ENCODE measurements at places on chromosomes 11 and 22.

DNA sequence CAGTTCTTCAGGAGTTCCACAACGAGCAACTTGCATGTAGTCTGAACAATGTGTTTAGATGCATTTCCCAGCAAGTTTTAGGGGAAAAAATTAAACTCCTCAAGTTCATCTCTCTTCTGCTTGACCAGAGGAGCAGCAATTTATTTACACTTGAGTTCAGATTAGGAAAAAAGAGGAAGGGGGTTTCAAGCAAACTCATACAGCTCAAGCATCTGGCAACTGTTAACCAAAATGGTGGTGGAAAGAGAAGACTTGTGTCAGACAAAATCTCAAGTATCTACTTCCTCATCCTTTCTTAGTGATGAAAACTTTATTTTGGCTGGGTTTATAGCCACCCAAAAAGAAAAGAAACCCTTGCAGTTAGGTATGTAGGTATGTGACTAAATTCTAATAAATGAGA, 29.1 kb upstream of the PICALM start:
- no peak for DNase-seq

- peak; percentile 63 for DNase-seq
Observed at GRCh38 chr11:9972989-9973388, 309.1 kb downstream of the SWAP70 start.

DNA sequence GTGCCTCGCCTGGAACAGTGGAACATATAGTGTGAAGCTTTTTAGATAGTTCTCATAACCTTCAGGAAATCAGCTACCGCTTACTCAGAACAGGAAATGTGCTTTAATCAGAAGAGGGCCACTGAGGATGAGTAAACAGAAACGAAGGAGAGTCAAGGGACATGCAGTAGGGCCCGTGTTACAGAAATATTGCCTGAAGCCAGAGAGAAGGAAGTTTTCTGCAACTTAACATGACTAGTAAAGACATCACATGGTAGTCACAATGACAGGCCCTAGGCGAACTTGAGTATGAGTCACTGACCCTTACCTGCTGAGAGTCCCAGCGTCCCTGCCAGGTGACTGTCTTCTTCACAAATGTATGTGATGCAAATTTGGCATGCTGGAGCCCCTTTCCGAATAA, 39.4 kb downstream of the CARD18 start:
- peak; percentile 2 for DNase-seq

- DNase-seq = no peak
Observed at GRCh38 chr11:106763501-106763900, 254.8 kb downstream of the GUCY1A2 start.

DNA sequence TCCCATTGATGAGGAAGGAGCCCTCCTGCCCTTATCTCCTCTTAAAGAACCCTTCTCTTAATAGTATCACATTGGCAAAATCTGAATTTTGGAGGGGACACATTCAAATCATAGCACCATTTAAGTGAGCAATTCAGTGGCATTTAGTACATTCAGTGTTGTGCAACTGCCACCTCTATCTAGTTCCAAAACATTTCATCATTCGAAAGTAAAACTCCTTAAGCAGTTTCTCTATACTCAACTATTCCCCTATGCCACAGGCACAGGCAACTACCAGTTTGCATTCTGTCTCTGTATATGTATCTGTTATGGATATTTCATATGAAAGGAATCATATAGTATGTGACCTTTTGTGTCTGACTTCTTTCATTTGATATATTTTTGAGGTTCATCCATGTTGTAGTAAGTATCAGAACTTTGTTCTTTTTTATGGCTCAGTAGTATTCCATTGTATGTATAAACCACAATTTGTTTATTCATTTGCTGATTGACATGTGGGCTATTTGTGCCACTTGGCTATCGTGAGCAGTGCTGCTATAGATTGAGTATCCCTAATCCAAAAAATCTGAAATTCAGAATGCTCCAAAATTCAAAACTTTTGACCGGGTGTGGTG, 22.9 kb downstream of the FAR1 start:
- DNase-seq = no peak

DNA sequence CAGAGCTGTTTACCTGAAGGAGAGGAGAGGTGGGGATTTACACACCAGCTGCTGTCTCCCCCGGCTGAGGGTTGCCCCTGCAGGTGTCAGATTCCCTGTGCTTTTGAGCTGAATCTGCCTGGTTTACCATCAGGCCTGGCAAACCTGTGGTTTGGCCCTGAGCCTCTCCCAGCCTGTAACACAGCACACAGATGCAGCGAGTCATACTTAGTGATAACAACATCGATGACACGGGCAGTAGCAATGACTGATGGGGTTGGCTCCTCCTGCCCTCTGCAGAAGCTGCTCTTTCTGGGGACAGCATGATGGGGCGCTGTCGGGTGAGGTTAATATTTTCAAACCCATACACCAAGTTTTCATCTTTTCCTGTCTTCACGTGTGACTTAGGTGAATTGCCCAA, 380.0 kb upstream of the B3GAT1 start:
- DNase-seq = no peak

GRCh38 chr11:78801161-78801884, 226.7 kb upstream of the NARS2 start:
- DNase-seq = peak; percentile 99

DNA sequence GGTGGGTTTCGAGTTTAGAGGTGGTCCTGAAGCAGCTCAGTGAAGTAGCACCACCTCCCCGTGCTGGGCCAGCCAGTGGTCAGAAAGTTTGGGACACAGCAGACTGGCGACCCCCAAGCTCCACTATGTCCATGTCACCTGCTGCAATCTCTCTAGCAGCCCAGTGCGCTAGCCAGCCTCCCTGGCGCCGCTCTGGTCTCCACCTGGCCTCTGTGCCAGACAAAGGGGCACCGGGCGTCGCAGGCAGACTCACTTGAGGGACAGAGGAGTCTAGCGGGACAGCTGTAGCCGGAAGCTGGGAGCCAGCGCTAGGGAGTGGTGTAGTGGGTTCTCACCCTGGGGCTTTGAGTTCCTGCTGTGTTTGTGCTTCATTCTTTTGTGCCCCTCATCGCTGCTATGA, 25.5 kb downstream of the MYBPC3 start:
- DNase-seq = no peak

GRCh38 chr22:21762712-21763581, 27.4 kb upstream of the YPEL1 start:
- DNase-seq = no peak

- DNase-seq = no peak
Observed at GRCh38 chr11:125262830-125263218, 98.3 kb downstream of the PKNOX2 start.

DNA sequence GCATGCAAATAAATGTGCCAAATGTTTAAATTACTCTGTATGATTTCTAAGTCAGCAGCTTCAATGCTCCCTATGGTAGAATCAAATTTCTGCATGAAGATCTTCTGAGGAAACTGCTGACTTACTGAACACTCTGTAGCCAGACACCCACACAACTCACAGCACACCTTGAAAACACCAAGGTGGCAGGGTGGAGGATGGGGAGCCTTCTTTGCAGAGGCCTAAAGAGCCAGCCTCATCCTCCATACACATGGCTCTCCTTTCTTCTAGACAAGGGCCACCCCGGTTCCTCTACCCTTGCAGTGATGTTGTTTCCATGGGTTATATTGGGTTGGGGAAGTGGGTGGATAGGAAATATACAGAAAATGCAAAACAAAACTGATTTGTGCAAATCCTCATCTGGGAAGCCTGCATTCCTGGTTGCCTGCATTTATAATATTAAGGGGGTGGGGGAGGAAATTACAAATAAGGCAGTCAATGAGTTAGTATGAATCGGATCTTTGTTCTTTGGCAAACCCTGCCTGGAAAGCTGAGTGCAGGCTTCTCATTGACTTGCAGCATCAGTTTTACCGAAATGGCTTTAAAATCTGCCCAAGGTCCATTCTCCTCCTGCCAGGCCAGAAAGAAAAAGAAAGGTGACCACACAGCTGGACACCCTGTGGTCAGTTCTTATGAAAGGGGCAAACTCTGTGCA, 15.8 kb upstream of the ETS1 start:
- no peak for DNase-seq

DNA sequence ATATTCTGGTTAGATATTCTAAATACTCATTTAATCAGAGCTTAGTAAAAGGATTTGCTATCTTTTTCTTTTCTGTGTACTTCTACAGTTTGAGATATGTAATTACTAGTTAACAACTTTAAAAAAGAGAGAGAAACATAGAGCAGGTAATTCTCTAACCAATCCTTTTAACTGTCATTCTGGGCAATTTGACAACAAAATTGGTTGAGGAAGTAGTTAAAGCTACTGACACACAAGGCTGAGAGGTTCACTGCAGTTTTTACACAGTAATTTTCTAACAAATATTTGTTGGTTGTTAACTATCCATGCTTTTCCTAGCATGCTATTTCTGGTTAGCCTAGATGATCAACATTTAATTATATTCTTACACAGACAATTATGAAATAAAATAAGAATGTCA, 3.6 kb downstream of the SOX6 start:
- DNase-seq = no peak

DNA sequence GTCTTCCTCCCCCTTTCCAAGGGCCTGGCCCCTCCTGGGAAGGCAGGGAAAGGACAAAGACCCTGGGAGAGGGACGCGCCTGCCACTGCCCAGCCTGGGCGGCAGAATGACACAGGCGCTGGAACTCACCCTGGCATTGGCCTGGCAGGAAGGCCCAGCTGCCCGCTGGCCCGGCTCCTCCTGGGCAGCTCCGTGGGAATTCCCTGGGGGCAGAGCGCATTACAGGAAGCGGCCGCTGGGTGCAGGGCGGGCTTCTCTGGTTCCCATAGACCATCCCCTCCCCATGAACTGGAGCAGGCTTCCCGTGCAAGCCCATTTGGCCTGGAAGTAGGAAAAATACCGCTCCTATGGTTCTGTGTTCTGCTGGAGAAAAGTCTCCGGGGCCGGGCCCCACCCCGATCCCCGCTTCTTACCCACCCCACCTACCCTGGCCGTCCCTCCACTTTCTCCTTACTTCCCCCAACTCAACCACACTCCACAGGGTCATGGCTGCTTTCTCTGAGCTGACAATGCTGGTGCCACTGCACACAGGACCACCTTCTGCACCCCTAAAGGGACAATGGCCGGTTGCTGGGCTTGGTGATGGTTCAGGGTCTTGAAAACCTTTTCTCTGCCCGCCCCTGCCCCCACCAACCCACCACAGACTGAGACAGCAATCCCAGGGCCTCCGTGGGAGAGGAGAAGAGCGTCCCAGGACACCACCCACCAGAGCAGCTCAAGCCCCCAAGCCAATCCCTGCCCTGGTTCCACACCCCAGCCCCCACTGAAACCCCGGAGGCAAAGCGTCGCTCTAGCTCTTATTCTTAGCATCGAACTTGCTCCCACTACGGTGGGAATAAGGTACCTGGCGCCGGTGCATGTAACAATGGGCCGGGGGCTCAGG, 58.9 kb downstream of the LINC01488 start:
- peak; percentile 91 for DNase-seq

DNA sequence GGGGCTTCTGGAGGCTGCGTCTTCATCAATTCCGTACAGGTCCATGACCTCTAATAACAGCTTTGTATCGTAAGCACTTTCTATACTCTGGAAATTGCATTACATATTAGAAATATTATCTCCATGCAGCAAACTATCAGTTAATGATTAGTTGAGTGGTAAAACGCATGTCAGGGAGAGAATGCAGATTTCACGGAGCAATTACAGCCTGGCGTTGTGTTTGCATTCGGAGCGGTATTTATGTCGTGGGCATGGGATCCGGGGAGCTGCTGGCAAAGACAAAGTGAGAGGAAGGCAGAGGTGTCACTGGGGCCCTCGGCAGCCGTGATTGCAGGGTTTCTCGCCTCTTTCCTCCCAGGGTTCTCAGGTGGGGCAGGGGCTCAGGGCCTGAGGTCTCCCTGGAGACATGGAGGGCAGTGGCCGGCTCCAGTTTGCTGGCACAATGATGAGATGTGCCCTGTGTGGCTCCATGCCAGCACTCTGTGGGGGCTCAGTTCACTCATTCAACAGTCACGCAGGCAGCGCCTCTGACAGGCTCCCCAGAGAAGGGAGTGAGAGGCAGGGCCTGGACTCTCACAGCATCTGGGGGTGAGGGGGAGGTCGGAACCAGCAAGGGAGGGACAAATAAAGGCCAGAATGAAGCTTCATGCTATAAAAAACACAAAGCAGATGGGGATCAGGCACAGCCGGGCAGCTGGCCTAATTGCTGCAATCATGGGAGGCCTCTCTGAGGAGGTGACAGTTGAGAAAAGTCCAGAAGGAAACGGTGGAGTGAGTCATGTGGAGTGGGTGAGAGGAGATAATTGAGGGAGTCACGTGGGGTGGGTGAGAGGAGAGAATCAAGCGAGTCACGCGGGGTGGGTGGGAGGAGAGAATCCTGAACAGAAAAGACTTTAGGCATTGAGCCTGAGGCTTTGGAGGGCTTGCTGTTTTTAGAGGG, 1002.7 kb downstream of the BRD1 start:
- no peak for DNase-seq

GRCh38 chr22:23833911-23834317, 4.9 kb downstream of the DERL3 start:
- DNase-seq = no peak

DNA sequence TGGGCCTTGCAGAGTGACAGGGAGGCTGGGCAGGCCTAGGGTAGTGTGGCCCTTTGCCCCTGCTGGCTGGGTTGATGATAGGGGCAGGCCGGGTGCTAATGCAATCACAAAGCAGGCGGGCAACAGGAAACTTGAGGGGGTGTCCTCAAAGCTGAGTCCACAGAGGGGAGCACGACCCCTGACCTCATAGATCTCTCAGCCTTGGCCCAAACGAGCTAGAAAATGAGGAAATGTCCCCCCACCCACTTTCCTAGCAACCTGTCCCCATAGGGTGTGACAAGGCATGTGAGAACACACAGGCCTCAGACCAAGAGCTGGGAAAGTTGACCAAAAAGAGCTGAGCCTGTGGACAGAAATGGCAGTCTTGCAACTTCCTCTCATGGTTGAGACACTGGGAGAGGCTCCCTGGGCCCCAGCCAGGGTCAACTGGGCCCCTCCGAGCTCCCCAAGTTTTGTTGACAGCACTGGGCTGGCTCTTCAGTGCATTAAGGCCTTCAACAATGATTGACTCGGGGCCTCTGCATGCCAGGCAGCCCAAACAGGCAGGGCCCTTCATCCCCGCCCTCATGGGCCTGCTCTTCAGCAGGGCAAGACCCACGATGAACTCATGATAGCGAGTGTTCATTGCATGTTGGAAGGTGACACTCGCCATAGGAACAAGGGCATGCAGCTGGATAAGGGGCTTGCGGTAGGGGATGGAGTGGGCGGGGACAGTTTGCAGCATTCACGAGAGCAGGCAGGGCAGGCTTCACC, 9.8 kb upstream of the SPI1 start:
- DNase-seq = no peak

GRCh38 chr11:105393326-105393725, 216.5 kb upstream of the GRIA4 start:
- no peak for DNase-seq

DNA sequence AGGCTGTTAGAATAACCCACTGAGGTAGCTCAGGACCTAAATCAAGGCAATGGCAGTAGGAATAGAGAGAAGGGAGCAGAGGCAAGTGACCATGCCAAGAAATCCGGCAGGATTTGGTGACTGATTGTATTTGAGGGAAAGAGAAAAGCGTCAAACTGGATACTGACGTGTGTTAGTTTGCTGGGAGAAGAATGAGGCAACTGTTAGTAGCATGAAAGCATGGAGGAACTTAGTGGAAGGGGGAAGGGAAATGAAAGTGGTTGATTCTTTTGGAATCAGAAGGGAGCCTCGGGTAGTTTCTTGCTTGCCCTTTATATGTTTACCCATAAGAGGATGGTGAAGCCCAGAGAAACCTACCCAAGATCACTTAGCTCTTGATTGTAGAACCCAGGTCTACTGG, 8.3 kb downstream of the PPFIBP2 start:
- no peak for DNase-seq

GRCh38 chr22:38469306-38469781, 1.4 kb downstream of the KDELR3 start:
- no peak for DNase-seq

- DNase-seq = no peak
Observed at GRCh38 chr11:89189776-89190175, 12.1 kb downstream of the TYR start.

Measured in RPMI7951 (cell line).